ENCODE measurements at places on chromosomes 3 and 15.

GRCh38 chr3:149332227-149332765 lies 1.1 kb downstream of the TM4SF18 start:
- DNase-seq: no peak

DNA sequence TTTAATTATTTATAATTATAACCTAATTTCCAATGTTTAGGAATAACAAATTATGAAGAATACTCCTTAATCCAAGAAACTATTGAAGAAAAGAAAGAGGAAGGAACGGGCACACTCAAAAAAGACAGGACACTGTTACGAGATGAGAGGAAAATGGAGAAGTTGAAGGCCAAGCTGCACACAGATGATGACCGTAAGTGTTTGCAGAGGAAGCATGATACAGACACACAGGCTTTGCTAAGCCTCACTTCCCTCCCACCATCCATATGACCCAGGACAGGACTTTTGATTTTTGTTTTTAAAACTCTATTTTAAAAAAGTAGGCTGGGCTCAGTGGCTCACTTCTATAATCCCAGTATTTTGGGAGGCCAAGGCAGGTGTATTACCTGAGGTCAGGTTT lies 389.4 kb upstream of the TPM1 start:
- no peak for DNase-seq

GRCh38 chr15:45710657-45711056 lies 75.8 kb downstream of the SQOR start:
- DNase-seq: no peak

GRCh38 chr15:68410466-68411342 lies 21.3 kb downstream of the ITGA11 start:
- no peak for DNase-seq

GRCh38 chr3:14411988-14412387 lies 9.6 kb downstream of the SLC6A6 start:
- DNase-seq: no peak

DNA sequence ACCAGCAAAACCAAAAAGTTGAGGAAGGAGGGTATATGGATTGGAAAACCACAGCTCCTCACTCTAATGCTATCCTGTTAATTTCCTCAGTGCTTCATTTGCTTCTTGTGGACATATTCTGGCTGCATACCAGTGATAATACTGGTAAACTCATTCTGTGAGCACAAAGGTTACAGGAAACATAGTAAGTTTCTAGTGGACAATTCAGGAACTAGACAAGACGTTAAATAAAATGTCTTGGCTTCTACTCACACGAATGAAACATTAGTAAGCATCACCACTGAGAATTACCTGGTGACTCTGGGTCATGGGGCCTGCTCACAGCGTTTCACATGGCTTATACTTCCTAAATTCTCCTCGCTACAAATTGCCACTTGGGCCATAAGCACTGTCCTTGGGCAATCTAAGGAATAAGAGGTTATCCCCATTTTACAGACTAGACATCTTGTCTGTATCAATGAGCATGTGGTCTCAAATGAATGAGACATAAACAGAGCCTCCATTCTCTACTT lies 20.1 kb upstream of the PPIB start:
- no peak for DNase-seq

- DNase-seq: no peak
These were observed 191.1 kb downstream of the KLF13 start for GRCh38 chr15:31517711-31518110.

DNA sequence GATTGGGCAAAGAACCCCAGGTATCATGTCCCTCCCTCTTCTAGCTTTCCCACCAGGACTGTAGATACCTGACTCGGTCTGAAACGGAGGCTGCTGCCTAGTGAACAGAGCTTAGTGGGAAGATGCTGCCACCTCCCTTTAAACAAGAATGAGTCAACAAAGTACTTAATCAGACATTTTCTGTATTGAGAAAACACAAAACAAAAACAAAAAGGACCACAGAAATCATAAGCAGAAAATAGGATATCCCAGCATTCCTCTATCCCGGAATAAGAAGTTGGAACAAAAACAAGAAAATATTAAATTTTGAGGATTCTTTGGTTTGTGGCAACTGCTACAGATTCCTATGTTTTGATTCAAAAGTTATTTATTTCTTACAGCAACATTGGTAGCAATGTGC lies 51.7 kb upstream of the COL8A1 start:
- DNase-seq: no peak

- no peak for DNase-seq
These were observed 6.9 kb downstream of the MTMR10 start for GRCh38 chr15:30984542-30984941.

GRCh38 chr3:153163756-153164550 lies 1.9 kb downstream of the RAP2B start:
- DNase-seq: no peak

DNA sequence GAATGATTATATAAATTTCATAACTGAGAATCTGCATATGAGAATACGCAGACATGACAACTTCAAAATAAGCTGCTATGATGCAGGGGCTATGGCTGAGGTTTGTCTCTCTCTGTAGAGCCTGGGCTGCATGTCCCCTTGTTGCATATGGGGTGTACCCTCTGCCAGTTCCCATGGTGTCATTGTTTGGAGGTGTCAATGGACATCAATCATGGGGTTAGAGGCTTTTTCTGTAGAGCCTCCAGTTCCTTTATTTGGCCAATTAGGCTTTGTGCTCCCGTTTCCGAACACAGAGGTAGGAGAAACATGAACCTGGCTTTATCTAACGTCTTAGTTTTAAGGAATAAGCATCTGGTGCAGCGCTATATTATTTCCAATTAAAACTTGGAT lies 77.3 kb upstream of the RARB start:
- DNase-seq: no peak

- no peak for DNase-seq
These were observed 34.8 kb upstream of the RPL32 start for GRCh38 chr3:12875857-12876836.

DNA sequence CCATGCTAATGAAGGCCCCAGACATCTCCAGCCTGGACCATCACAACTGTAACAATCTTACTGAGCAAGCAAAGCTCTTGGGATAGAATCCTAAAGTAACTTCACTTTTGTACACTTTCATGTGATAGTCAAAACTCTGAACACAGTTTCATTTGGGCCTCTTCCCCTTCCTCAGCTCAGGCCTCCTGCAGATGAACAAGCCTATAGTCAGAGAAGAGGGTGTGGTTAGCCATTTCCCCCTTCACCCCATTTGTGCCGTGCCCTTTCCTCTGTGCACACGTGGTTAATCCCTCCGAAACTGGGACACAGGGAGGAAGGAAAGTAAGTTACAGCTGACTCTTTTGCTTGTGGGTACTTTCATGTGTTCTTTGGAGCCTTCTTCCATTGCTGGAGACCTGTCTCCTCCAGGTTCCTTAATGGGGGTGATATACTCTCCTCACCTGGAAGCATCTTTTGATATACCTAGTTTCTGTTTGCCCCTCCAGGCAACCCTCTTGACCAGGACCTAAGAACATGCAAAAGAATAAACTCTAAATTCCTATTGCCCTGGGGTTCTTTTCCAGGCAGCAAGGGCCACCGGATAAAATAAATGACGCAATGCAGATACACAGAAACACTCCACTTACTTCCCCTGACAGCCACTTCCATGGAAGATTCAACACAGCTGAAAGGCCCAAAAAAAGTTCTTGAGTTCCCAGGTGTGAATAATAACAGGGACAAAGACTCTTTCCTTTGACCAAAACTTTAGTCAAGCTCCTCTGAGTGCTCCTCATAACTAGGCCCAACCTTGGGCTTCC lies 29.6 kb upstream of the CSTA start:
- no peak for DNase-seq

DNA sequence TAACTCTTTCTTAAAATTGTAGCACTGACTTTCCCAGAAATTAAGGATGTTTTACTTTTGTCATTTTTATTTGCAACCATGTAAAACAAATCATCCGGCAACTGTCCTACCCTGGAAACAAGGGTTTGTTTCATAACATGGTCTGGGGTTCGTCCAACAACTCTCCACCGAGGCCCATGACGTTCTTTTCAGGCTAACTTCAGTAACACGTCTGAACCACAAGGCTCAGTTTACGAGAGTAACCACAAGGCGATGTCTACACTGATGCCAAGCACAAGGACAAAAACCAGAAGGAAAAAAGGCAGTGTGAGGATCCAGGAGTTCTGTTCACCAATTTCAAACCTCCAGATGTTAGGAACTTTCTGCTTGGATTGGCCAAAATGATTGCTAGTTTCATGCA lies 546.1 kb downstream of the NTRK3 start:
- DNase-seq: no peak

DNA sequence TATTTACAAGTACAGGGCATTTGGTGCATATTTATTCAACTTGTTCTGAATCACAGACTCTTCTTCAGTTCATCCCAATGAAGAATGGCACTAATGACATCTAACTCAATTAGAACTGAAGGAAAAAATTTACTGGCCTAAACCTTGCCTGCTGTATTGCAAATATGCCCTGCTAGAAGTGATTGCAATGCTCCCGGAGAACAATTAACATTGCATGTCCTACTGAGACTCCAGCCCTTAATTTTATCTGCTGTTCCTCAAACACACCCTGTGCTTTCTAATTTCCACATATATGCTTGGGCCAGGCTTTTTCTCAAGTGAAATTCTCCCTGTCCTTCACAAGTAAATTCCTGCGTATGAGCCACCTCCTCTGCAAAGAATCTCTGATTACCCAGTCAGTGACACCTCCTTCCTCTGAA lies 8.3 kb downstream of the ACKR4 start:
- no peak for DNase-seq

GRCh38 chr3:30864836-30865235 lies 29.6 kb downstream of the GADL1 start:
- no peak for DNase-seq

- DNase-seq: no peak
These were observed 67.8 kb downstream of the BDH1 start for GRCh38 chr3:197487911-197488391.

DNA sequence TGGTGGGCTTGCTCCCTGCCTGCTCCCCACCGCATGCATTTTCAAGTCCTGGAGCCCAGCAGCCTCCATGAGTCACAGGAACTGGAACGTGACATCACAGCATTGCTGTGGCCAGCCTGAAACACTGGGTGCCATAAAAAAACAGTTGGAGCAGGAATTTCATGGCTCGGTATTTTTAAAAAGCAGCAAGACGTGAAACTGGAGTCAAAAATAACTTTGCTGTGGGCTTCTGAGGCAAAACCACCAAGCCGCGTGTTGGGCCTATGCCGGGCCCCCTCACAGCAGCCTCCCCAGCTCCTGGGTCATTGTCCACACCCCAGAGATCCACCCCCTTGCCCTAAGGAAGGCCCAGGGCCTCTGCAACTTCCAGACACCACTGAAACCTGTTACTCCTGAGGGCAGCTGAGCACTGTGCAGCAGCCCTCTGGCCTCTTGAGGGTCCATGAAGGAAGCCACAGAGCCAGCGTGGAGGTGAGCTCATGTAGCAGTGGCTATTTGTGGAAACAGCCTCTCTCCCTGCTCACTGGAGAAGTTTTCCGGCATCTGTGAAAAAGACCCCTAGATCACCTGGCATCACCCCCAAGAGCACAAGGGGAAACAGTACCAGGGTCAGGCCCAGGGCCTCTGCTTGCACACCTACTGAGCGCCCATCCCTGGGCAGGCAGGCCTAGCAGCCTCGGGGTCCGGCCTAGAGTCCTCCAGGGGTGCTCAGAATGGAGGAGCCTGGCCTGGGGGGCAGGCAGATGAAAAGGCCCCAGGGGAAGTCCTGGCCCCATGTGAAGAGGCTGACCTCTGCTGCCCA lies 34.0 kb upstream of the DUSP7 start:
- DNase-seq: no peak

DNA sequence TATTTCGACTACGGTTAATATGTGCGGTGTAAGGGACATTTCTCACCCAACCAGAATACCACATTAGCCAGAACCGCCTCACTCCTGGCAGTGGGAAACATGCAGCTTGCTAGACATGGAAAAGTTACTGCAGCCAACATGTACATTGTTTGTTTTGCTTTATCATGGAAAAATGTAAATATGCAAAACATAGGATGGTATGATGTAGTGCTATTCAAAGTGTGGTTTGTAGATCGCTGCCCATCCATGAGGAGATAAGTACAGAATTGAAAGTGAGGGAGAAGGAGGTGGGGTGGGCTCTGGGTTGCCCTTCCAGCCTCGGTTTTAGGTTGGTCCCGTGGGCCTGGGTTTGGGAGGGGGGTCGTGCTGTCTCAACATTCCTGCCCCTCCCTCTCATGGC lies 42.5 kb upstream of the SPESP1 start:
- no peak for DNase-seq

GRCh38 chr15:50633653-50634052 lies 52.9 kb downstream of the TRPM7 start:
- no peak for DNase-seq

GRCh38 chr3:41431386-41431785 lies 232.1 kb downstream of the CTNNB1 start:
- no peak for DNase-seq

- DNase-seq: no peak
These were observed 45.3 kb upstream of the INO80 start for GRCh38 chr15:41161336-41161735.

GRCh38 chr15:80514071-80514780 lies 110.0 kb downstream of the ARNT2 start:
- no peak for DNase-seq

GRCh38 chr15:71599418-71600151 lies 210.8 kb upstream of the NR2E3 start:
- no peak for DNase-seq
